ENCODE measurements at places on chromosomes 7 and 10.

DNA sequence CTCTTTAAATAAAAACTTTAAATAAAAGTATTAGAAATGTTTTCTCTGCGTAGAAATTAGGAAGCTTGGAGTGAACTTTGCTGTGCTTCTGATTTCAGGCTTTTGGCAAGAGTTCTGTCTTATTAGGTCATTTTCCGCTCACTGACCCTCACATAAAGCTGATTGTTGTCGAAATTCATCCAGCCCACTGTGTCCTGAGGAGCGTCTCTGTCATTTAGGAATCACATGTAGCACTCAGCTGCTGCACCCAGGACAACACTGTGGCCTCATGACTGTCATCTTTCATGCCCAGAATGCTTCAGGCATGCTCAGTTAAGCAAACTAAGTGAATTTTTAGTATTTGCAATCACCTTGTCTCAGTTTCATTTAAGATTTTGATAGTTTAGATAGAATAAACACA is 57.8 kb upstream of the MSRB2 start:
- no peak for DNase-seq

- no peak for DNase-seq
Observed at GRCh38 chr7:4871930-4872675, 10.3 kb upstream of the PAPOLB start.

- no peak for DNase-seq
Observed at GRCh38 chr7:33903791-33904680, 1.3 kb upstream of the BMPER start.

DNA sequence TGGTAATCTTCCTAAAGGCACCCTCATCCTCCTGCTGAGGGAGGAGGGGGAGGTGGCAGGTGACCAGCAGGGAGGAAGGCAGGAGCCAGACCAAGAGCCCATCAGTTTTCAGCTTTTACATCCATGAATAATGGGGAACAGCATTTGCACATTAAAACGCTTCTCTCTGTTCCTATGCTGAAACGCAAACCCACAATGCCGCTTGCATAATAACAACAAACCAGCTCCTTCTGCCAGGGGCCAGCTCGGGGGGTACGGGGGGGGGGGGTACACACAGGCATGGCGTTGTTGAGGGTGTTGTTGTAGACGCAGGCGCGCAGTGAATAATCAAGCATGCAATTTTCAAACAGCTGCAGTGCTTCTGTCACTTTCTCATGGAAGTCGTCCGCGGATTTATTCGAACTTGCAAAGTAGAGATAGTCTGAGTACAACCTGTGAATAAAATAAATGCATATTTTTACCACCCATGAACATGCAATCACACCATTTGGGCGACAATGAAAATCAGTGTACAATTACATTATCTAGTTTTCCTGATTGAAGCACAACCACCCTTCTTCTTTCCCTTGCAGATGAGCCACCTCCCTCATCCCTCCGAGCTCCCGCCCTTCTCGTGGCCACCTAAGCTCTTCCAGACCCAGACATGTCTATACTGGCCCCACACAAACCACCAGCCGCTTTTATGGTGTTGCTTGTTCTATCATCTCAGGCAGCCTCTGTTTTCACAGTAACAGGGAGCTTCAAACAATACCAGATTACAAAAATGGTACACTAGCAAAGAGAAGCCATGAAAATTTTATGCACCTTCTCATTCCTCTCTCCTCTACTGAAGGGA is 72.2 kb downstream of the CHST15 start:
- no peak for DNase-seq

- no peak for DNase-seq
Observed at GRCh38 chr10:97823734-97824133, 25.9 kb upstream of the GOLGA7B start.

GRCh38 chr7:137080516-137081203 is 212.2 kb downstream of the CHRM2 start:
- DNase-seq: no peak

DNA sequence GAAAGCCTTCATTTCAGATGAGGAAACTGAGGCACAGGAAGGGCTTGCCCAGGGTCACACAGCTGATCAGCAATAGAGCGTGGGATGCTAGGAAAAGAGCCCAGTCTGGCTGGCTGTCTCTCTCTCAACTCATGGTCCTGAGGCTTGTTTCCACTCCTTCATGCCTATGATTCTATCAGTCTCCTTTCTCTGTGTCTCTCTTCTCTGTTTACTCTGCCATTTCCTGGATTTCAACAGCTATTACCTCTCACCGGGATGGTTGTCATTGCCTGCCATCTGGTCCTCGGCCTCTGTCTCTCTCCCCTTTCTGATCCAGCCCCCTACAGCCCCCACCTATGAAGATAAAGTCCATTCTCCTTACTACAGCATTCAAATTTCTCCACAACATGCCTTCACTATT is 93.3 kb upstream of the AGBL3 start:
- no peak for DNase-seq

Data from T-helper 2 cell (primary cell).